DND-41 (cell line): ENCODE measurements at places on chromosomes 13 and 19.

GRCh38 chr19:48174445-48175030 is 4.1 kb downstream of the ZSWIM9 start:
- peaks cover 16% of the 10 kb centered on the region for H3K4me1 ChIP-seq
- H3K27me3 ChIP-seq = no peaks in the 10 kb centered on the region
- H3K4me3 ChIP-seq = no peak overlapping the region
- H3K27ac ChIP-seq = no peak overlapping the region
- no peak for DNase-seq
- peaks cover 38% of the 10 kb centered on the region for H3K36me3 ChIP-seq

- peaks cover 16% of the 10 kb centered on the region for H3K4me1 ChIP-seq
- H3K4me3 ChIP-seq = peak overlapping the region; percentile 82
- no peak for DNase-seq
- H3K36me3 ChIP-seq = no peaks in the 10 kb centered on the region
- peak overlapping the region; percentile 73 for H3K27ac ChIP-seq
- no peaks in the 10 kb centered on the region for H3K27me3 ChIP-seq
These were observed 474 bp upstream of the IFT88 start for GRCh38 chr13:20566468-20566897.

DNA sequence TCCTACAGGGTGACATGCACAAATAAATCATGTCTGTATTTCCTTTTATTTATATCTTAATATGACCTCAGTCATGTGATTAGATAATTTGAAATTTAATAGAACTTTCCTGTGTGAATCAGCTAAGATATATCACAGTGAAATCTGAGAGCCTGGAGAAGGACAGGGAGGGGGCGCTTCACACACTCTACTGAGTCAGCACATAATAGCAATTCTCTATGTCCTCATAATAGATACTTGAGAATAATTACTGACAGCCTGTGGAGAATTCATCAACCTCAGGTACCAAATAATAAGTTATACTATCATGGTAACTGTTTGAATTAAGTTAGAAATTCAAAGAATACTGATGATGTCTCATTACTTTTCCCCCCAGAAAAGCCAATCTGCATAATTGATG is 98.0 kb upstream of the SLC10A2 start:
- H3K4me1 ChIP-seq = no peaks in the 10 kb centered on the region
- no peaks in the 10 kb centered on the region for H3K27me3 ChIP-seq
- H3K36me3 ChIP-seq = no peaks in the 10 kb centered on the region
- no peak for DNase-seq
- no peak overlapping the region for H3K4me3 ChIP-seq
- H3K27ac ChIP-seq = no peak overlapping the region

GRCh38 chr19:8138201-8138600 is 11.2 kb downstream of the FBN3 start:
- H3K36me3 ChIP-seq = no peaks in the 10 kb centered on the region
- no peak overlapping the region for H3K4me3 ChIP-seq
- H3K27me3 ChIP-seq = no peaks in the 10 kb centered on the region

DNA sequence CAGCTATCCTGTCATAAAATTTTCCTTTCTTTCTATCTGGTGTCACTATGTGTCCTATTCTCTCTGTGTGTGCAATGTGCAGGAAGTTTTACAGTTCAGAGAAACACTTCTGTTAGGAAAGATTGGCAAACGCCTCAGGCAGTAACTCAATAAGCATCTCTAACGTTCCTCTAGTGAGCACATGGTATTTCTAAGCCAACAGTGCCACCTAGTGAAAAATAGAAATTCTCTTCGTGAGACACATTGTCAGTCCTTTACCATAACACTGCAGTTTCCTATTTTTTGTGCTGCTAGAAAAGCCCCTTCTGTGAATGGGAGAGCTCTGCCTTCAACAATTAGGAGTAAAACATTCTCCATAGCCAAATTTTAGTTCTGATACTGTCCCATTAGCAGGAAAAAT is 50.7 kb downstream of the ZNF723 start:
- H3K36me3 ChIP-seq = no peaks in the 10 kb centered on the region
- DNase-seq = peak; percentile 16
- H3K4me3 ChIP-seq = no peak overlapping the region
- H3K4me1 ChIP-seq = no peaks in the 10 kb centered on the region
- no peaks in the 10 kb centered on the region for H3K27me3 ChIP-seq

- no peaks in the 10 kb centered on the region for H3K4me1 ChIP-seq
- no peaks in the 10 kb centered on the region for H3K27me3 ChIP-seq
- H3K27ac ChIP-seq = no peak overlapping the region
- DNase-seq = peak; percentile 60
- no peak overlapping the region for H3K4me3 ChIP-seq
- peaks cover 20% of the 10 kb centered on the region for H3K36me3 ChIP-seq
These were observed 32.7 kb downstream of the KDM4B start for GRCh38 chr19:5001615-5002014.

- no peak overlapping the region for H3K4me3 ChIP-seq
- H3K27me3 ChIP-seq = peaks cover 1% of the 10 kb centered on the region
- no peak overlapping the region for H3K27ac ChIP-seq
- no peaks in the 10 kb centered on the region for H3K36me3 ChIP-seq
- no peaks in the 10 kb centered on the region for H3K4me1 ChIP-seq
These were observed 9.9 kb upstream of the KPNA3 start for GRCh38 chr13:49802426-49802825.

DNA sequence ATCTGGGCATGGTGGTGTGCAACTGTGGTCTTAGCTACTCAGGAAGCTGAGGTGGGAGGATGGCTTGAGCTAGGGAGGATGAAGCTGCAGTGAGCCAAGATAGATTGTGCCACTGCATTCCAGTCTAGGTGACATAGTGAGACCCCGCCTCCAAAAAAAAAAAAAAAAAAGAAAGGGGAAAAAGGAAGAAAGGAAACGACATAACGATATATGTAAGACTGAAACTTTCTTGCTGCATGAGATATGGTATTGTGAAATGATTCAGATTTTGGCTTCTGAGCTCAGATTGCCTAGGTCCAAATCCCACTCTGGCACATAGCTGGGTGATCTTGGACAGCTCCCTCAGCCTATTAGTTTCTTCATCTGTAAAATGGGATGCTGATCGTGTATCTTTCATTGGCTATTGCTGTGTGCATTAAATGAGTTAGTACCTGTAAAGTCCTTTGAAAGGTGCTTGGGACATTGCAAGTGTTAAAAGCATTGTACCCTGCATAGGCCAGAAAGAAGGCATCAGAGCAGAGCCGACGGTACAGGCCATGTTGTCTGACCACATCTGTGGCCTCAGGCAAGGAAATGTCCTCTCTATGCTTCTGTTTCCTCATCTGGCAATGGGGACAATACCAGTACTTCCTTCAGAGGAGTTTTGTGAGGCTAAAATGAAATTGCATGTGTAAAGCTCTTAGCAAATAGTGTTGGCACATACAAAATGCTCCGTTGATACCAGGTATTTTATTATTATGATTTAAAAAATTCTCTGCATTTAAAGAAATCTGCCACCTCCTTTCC is 32.6 kb upstream of the SLC46A3 start:
- DNase-seq = no peak
- peaks cover 31% of the 10 kb centered on the region for H3K4me1 ChIP-seq
- no peaks in the 10 kb centered on the region for H3K36me3 ChIP-seq
- no peak overlapping the region for H3K27ac ChIP-seq
- H3K4me3 ChIP-seq = no peak overlapping the region

DNA sequence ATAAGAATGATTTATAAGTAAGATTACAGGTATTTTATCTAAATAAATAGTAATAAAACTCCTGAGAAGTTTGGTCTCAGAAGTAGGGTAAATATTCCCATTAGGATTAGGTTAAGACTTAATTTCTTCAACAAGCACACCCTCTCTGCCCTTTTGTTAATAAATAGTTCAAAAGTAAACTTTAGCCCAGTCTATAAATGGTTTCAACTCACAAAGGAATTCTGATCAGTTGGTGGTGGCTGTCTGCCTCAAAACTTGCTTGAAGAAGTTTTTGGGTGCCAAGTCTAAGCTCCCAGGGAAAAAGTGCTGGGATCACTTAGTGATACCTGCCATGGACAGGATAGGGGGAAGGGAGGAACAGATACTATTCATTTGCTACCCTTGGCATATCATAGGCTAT is 22.9 kb downstream of the MBNL2 start:
- no peak overlapping the region for H3K27ac ChIP-seq
- no peaks in the 10 kb centered on the region for H3K27me3 ChIP-seq
- no peaks in the 10 kb centered on the region for H3K36me3 ChIP-seq
- no peak overlapping the region for H3K4me3 ChIP-seq

GRCh38 chr13:46577696-46578589 is 25.0 kb downstream of the LRCH1 start:
- no peaks in the 10 kb centered on the region for H3K27me3 ChIP-seq
- peak; percentile 44 for DNase-seq
- H3K27ac ChIP-seq = no peak overlapping the region
- no peaks in the 10 kb centered on the region for H3K4me1 ChIP-seq
- H3K4me3 ChIP-seq = no peak overlapping the region

DNA sequence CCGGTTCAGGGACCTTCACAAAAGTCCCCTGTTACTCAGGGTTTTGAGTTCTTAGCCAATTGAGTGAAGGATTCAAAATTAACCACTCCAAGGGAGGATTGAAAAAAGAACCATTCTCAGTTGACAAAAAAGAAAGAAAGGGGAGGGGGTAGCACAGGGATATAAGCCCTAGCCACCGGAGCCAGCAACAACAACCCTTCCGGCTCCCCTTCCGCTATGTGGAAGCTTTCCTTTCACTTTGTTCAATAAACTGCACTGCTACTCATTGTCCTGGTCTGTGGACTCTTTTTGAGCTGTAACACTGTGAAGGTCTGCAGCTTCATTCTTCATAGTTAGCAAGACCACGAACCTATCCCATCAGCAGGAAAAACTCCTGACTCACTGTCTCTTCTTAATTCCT is 1488.1 kb upstream of the PRR20A start:
- H3K4me1 ChIP-seq = no peaks in the 10 kb centered on the region
- no peak overlapping the region for H3K27ac ChIP-seq
- H3K4me3 ChIP-seq = no peak overlapping the region
- no peak for DNase-seq

GRCh38 chr13:48320399-48320790 is 16.8 kb downstream of the RB1 start:
- H3K4me1 ChIP-seq = no peaks in the 10 kb centered on the region
- no peak overlapping the region for H3K4me3 ChIP-seq
- H3K36me3 ChIP-seq = peaks cover 61% of the 10 kb centered on the region
- DNase-seq = no peak
- H3K27me3 ChIP-seq = no peaks in the 10 kb centered on the region

DNA sequence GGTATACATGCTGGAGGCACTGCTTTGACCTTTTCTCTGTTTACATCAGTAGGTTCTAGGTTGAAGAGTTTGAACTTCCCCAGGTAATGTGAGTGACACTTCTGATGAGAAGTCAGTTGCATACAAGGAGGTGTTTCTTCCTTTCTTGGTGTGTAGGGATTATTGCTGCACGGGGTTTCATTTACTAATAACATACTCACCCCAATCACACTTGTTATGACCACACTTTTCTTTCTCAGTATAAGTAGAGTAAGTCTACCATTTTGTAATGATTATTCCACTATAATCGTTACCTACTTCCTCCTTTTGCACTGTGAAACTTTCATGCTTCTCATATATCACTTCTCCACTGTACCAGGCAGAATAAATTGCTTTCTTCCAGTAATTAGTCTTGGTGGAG is 138.0 kb downstream of the TNFSF13B start:
- H3K4me1 ChIP-seq = peaks cover 8% of the 10 kb centered on the region; the same call in 1 of the 2 replicates
- H3K27me3 ChIP-seq = no peaks in the 10 kb centered on the region
- H3K4me3 ChIP-seq = no peak overlapping the region
- no peaks in the 10 kb centered on the region for H3K36me3 ChIP-seq

- H3K27me3 ChIP-seq = no peaks in the 10 kb centered on the region
- no peaks in the 10 kb centered on the region for H3K4me1 ChIP-seq
- no peak overlapping the region for H3K4me3 ChIP-seq
- H3K27ac ChIP-seq = no peak overlapping the region
- peaks cover 93% of the 10 kb centered on the region for H3K36me3 ChIP-seq
These were observed 11.3 kb upstream of the PLA2G4C start for GRCh38 chr19:48121909-48122371.

DNA sequence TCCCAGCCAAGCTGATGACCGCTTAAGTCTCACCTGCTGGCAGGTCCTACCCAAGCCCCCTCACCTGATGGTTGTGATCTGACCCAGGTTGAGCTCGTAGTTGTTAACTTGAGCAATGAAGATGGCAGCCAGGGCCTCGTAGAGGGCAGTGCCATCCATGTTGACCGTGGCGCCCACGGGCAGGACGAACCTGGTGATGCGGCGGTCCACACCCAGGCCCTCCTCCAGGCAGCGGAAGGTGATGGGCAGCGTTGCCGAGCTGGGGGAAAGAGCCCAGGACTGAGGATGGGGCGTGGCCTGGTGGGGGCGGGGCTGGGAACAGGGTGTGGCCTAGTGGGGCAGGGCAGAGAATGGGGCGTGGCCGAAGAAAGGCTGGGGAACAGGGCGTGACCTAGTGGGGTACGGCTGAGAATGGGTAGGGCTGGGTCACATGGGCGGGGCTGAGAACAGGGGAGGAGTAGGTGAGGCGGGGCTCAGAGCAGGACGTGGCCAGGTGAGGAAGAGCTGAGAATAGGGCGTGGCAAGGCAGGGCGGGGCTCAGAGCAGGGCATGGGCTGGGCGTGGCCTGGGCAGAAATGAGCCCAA is 12.9 kb downstream of the OR7C2 start:
- no peak overlapping the region for H3K27ac ChIP-seq
- DNase-seq = peak; percentile 5
- no peaks in the 10 kb centered on the region for H3K4me1 ChIP-seq
- H3K4me3 ChIP-seq = no peak overlapping the region
- no peaks in the 10 kb centered on the region for H3K27me3 ChIP-seq

GRCh38 chr19:5957170-5957569 is 20.8 kb downstream of the RANBP3 start:
- no peak overlapping the region for H3K27ac ChIP-seq
- no peaks in the 10 kb centered on the region for H3K27me3 ChIP-seq
- H3K4me1 ChIP-seq = peaks cover 38% of the 10 kb centered on the region

DNA sequence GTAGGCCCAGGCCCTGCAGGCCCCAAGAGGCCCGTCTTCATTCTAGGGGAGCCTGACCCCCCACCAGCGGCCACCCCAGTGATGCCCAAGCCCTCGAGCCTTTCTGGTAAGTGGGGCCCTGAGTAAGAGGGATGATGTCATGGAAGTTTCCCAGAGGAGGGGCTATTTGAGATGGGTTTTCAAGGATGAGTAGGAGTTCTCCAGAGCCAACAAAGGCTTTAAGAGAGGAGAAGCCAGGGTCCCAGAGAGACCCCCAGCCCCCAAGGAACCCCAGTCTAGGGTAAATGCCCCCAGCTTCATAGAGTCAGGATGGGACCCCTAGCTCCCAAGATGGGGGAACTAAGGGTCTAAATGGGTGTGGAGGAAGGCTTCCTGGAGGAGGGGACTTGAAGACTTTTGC is 9.1 kb upstream of the PIK3R2 start:
- DNase-seq = no peak
- H3K4me1 ChIP-seq = no peaks in the 10 kb centered on the region
- peaks cover 4% of the 10 kb centered on the region; the same call in 1 of the 2 replicates for H3K36me3 ChIP-seq
- H3K27me3 ChIP-seq = no peaks in the 10 kb centered on the region
- H3K27ac ChIP-seq = no peak overlapping the region
